Spinal cord (tissue), 10 donors: ENCODE measurements at places on chromosomes 6 and 20. TPM values are rescaled to one million over a fixed set of nuclear protein-coding genes. Genes with fewer than 3 reads are reported as not detected.

TRAPPC3L gene
- polyA plus RNA-seq, result 0.45 TPM

TSBP1 gene
- polyA plus RNA-seq, result not detected

COL12A1 gene
- polyA plus RNA-seq, result 46.0 TPM

AKAP7 gene
- polyA plus RNA-seq, result 55.7 TPM

ZC2HC1B gene
- polyA plus RNA-seq, result not detected

BFSP1 gene
- 3.1 TPM for polyA plus RNA-seq

BNIP5 gene
- 0.05 TPM for polyA plus RNA-seq

VSTM2L gene
- 246 TPM for polyA plus RNA-seq

CDH26 gene
- polyA plus RNA-seq, result 1.7 TPM

DDX43 gene
- polyA plus RNA-seq, result 0.65 TPM

CTAGE9 gene
- polyA plus RNA-seq, result 0.39 TPM

TINAG gene
- polyA plus RNA-seq, result 0.39 TPM

SNAP25 gene
- polyA plus RNA-seq, result 412 TPM

LRFN2 gene
- 8.6 TPM for polyA plus RNA-seq

PTPN1 gene
- polyA plus RNA-seq, result 24.2 TPM

TBCC gene
- 26.1 TPM for polyA plus RNA-seq

C20orf144 gene
- polyA plus RNA-seq, result 1.1 TPM

DNAAF9 gene
- 44.1 TPM for polyA plus RNA-seq

NNAT gene
- 1,265 TPM for polyA plus RNA-seq

EBF4 gene
- 91.0 TPM for polyA plus RNA-seq

PARD6B gene
- polyA plus RNA-seq, result 5.0 TPM

BEND6 gene
- polyA plus RNA-seq, result 106 TPM

CSNK2B gene
- 213 TPM for polyA plus RNA-seq

LRRN4 gene
- 1.0 TPM for polyA plus RNA-seq

HEBP2 gene
- polyA plus RNA-seq, result 34.4 TPM

POU5F1 gene
- polyA plus RNA-seq, result 1.1 TPM

MMP24 gene
- polyA plus RNA-seq, result 46.6 TPM

HCK gene
- polyA plus RNA-seq, result 6.9 TPM

VGLL2 gene
- polyA plus RNA-seq, result 0.46 TPM

TFAP2A gene
- polyA plus RNA-seq, result 11.0 TPM
